ENCODE measurements at places on chromosomes 7 and 10.

- DNase-seq, result no peak
Observed at GRCh38 chr7:24521917-24522623, 51.2 kb upstream of the PALS2 start.

- DNase-seq, result no peak
Observed at GRCh38 chr7:69467826-69468225, 130.4 kb upstream of the AUTS2 start.

DNA sequence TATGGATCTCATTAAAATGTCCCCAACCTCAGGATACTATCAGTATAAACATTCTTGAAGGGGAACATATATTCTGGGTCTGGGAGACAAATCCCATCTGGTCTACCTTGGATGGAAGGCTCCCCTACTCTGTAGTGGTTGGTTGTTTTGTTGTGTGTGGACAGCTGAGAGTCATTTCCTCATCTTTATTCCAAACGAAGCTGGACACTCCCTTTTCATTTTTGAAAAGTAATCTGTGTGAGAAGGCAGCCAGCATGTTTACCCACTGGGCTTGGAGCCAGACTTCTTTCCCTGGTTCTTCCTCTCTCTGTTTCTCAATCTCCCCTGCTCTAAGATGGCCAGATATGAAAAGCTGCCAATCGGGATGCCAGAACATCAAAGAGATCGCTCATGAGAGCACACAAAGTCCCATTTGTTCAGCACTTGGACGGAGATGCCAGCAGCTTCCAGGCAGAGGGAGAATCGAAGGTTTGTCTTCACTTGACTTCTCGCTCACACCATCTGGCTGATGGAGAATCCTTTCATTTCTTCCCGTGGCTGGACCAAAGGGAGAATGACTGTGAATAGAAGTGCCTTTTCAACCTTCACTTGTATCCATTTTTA lies 108.1 kb upstream of the AGR3 start:
- no peak for DNase-seq

DNA sequence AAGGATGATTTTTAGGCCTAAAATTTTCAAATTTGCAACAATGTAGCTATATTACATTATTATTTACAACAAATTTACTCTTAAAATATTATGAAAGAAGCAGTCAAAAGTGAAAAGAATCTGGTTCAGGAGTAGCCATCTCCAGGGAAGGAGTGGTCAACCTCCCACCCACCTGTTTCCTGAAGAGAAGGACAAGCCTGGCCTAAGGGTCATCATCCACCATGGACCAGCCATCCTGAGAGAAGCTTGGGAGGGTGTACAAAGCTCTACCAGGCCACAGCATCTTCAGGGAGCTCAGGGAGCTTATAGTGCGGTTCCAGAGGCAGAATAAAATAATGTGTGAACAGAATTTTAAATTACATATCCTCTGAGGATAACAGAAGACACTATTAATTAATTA lies 38.1 kb downstream of the COL1A2 start:
- no peak for DNase-seq

DNA sequence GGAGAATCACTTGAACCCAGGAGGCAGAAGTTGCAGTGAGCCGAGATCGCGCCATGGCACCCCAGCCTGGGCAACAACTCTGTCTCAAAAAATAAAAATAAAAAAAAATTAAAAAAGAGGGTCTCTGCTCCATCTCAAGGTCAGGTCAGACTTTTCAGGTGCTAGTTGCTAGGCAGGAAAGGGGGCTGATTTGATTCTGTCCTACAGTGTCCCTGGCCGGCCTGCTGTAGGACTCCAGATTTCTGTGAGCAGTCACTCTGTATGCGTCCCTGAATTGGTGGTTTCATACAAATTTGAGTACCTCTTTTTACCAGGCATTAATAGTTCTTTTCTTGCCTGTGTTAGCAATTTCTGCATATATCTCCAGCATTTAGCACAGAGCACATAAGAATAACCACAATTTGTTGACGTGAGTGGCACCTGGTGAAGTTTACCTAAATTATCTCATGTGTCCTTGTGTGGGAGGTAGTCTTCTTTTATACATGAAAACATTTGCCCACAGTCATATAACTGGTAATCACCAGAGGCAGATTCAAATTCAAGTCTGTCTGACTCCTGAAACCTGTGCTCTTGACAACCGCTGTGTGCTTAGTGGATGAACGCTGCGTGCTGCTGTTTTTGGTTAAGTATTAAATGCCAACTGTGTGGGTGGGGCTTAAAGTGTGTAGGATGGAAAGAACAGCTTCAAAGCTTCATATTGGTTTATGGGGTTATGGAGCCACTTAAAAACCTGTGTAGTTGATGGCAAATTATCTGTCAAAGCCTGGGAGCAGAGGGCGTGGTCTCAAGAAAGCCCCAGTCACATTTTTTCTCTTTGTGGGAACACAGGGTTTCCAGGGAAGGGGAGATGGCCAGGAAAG lies 3.2 kb upstream of the ZNF775 start:
- no peak for DNase-seq

GRCh38 chr7:87456247-87456646 lies 19.2 kb downstream of the ABCB4 start:
- DNase-seq, result no peak

- no peak for DNase-seq
Observed at GRCh38 chr7:32879460-32879859, 12.1 kb downstream of the KBTBD2 start.

GRCh38 chr7:29105752-29106668 lies 40.3 kb downstream of the CPVL start:
- no peak for DNase-seq

GRCh38 chr7:55132890-55133551 lies 114.2 kb downstream of the EGFR start:
- DNase-seq, result no peak

DNA sequence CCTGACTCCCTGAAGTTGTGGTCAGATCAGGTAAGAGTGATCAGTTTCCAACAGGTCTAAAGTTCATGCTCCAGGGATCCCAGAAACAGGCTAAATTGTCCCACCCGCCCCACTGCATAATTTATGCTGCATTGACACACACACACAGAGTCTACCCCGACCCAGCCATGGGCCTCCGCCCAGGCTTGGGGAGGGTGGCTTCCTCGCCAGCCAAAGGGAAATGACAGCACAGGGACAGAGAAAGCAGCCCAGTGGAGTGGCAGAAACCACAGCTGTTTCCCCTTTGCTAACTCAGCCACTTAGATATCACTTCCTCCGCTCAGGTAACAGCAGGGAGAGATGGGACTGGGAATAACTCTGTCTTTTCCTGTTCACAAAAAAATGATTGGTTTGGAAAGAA lies 9.4 kb downstream of the SH3PXD2A start:
- no peak for DNase-seq

GRCh38 chr10:11272915-11273389 lies 255.3 kb downstream of the CELF2 start:
- DNase-seq, result no peak

GRCh38 chr10:124820121-124820520 lies 18.5 kb downstream of the ABRAXAS2 start:
- DNase-seq, result no peak

GRCh38 chr7:6161463-6162330 lies 110.7 kb downstream of the CYTH3 start:
- DNase-seq, result no peak

DNA sequence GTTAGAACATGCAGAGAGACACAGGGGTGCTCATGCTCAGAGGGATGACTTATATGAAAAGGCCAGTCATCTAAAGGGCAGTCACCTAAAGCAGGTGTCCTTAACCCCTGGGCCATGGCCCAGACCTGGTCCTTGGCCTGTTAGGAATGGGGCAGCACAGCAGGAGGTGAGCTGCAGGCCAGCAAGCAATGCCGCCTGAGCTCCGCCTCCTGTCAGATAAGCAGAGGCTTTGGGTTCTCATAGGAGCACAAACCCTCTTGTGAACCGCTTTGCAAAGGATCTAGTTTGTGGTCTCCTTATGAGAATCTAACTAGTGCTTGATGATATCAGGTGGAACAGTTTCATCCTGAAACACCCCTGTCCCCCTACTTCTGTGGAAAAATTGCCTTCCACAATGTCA lies 14.5 kb downstream of the ANKRD7 start:
- DNase-seq, result no peak

DNA sequence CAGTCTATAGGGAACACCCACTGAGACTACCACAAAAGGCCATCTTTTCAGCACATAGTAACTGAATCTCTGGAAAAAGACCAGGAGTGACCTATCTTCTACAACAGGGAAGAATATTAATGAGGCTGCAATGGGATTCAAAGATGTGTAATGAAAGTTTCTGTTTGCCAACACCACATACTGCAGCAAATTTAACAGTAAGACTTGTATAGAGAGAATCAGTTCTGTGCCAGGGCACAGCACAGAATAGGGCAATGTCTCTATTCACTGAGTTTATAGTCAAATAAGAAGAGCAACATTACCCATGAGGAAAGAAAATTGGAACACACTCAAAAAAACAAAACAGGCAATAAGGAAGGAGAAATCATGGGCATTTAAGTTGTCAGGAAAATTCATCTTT lies 91.4 kb upstream of the PTN start:
- DNase-seq, result no peak

GRCh38 chr10:32041290-32042028 lies 14.8 kb downstream of the KIF5B start:
- no peak for DNase-seq

DNA sequence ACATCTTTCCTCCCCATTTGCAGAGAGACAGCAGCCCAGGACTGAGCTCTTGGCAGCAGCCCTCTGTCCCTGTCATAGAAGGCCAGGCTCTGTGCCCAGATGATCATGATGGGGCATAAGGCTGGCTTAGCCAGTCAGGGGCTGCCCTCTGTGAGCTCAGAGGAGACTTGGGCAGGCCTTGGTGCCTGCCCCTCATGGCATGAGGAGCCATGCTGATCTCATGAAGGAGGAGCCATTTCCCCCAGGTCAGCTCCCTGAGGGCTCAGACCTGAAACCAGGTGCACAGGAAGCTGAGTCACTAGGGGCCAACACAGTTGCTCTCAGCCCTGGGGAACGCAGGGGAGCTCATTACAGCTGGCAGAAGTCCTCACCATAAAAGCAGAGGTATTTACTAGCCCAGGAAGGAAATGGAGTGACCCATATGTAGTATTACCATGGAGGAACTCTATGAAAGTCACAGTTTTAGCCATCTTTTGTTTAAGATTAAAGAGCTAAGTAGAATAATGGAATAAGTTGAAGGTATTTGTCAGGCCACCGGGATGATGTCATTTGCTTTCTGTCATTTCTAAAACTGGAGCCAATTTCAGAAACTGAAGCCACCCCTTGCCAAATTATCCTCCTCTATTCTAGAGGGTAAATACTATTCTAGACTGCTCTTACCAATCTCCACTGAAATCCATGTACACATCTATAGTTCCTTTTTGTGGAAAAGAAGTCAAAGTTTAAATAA lies 362.4 kb upstream of the ZNF32 start:
- DNase-seq, result no peak

GRCh38 chr7:81445462-81445861 lies 324.4 kb downstream of the HGF start:
- no peak for DNase-seq

- no peak for DNase-seq
Observed at GRCh38 chr7:48360574-48360973, 189.3 kb downstream of the ABCA13 start.

DNA sequence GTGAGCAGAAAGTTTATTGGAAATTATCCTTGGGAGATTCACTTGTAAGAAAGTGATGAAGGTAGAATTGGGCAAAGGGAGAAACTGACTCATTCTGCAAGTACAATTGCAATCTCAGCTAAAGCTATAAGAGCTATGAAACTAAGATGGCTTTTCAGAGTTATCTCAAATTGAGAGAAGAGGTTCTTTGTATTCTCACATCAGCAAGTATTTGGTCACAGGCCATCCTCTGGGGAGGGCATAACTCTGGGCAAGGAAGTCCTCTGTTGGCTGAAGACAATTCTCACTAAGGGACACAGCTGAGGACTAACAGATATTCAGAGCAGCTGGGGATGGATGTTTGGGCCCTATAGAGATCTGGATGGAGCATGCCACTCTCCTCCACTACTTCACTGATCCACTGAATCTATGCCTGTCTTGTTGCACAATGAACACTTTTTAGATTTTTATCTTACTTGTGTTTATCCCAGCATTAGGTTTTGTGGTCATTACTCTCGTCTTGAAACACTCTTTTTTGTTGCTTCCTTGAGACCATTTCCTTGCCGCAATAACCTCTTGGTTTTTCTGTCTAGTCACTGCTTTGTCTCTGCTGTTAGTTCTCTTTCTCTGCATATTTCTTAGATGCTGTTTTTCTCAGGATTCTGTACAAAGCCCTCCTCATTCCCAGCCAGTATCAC lies 115.1 kb downstream of the GNAI1 start:
- no peak for DNase-seq

DNA sequence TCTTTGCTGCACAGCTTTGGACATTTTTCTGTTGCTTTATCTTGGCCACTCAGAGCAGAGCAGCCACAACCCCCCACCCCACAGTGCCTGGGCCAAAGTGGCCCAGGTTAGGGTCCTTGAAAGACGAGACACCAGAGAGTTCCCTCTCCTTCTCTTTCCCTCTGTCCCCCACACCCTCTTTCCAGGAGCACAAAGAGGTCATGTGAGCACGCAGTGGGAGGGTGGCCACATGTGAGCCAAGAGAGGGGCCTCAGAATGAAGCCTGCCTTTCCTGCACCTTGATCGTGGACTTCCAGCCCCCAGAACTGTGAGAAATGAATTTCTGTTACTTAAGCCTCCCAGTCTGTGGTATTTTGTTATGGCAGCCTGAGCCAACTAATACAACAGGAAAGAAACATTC lies 14.6 kb upstream of the MSMB start:
- DNase-seq, result no peak

DNA sequence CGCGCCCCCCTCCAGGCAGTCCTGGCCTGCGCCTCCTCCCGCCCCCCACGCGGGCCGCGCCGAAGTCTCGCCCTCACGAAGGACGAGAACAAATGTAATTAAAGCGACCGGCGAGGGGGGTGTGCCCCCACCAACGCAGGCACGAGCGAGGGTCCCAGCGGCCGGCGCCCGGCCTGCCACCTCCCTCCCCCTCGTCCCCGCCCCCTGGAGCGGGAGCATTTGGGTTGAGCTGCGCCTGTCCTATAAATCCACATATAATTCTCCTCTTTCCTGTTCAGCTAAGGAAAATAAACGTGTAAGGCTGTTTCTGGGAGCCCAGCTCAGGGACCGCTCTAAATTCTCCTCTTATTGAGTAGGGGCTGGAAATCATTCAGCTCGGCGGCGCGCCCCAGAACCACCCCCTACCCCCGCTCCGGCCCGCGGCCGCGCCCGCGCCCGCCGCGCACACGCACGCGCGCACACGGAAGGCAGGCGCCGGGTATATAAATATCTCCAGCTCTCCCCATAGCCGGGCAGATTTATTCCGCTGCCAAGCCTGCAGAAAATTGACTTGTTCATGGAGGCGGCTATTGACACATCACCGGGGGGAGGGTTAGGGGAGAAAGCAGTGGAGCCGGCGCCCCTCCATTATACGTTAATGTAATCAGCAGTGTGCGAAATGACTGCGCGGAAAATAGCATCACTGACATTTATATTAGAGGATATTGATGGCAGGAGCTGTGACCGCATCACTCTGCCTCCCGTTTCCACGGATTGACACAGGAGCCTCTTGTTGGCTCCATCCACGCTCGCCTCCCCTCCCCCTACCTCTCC lies 61.6 kb upstream of the BTRC start:
- no peak for DNase-seq

Measured in stimulated activated CD8-positive, alpha-beta memory T cell treated with anti-CD3 and anti-CD28 coated beads, Interleukin-2, amount 100 ng/mL, for 1 hour (primary cell).